NCI-H1436 treated with DMSO at 0.1 percent for 48 hours (cell line): ENCODE measurements at places on chromosomes 7 and 10.

DNA sequence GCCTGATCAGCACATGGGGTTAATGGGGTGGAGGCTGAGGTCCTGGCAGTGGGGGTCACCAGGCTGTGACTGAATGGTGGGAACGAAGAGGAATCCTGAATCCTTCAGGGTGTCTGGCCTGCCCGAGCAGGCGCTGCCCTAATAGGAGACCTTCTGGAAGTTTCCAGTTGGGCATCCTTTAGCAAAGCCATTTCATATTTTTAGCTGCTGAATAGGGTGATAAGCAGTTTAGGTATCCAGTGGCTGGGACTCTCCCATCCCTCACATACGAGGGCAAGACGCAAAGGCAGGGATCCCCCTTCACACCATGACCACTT, 159.3 kb downstream of the SH3PXD2A start:
- no peak for DNase-seq

GRCh38 chr10:122646511-122647382, 52.9 kb downstream of the C10orf120 start:
- no peak for DNase-seq

DNA sequence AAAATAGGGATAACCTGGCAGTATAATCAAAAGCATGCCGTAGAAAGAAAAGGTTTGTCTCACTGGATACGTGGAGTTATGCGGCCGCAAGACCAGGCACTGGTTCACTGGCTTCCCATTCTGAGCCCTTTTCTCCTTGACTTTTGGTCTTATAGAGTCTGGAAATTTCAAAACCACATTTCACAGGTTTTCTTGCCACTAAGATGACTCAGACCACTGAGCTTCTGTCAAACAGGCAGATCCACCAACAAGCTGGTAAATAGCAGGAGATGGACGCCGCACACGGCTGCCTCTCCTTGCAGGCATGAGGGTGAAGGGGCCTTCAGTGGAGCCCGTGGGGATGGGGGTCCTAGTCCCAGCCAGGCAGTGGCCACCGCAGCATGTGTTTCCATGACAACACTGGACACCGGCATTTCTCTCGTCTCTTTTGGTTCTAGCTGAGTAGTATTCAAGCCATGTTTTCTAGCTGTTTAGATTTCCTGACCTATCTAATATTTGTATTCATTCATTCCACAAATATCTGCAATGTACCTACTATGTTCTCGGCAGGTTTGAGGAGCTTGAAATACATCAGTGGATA, 55.5 kb downstream of the KLF6 start:
- no peak for DNase-seq

- no peak for DNase-seq
These were observed 2.1 kb upstream of the ADD3 start for GRCh38 chr10:110005719-110006118.

DNA sequence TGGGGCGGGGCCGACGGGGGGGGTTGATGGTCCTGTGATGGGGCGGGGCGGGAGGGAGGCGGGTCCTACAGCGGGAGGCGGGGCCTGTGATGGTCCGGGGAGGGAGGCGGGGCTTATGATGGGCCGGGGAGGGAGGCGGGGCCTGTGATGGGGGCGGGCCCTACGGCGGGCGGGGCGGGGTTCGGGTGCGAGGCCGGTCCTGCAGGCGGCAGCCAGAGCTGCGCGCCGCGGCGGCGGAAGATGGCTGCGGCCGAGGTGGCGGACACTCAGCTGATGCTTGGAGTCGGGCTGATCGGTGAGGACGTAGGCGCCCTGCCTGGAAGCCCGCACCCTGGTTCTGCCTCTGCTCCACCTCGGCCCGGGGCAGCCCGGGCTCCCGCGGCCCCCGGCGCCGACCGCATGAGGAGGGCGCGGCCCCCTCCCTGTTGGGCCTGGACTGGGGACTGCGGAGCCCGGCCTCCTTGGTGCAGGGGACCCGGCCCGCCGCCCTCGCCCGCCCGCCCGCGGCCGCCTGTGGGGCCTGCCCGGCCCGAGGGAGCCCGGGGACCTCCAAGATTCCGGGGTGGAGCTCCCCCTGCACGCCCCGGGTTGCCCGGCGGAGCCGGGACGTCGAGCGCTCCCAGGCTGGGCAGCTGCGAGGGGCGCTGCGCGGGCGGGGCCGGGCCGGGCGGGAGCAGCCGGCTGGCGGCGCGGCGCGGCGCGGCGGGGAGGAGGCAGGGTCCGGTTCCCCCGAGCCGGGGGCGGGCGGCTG, at the start of gene DENND10:
Gene DENND10 (plus strand): TSS at position 211 of the 751 bp plus-strand sequence. CDS start 30 bp downstream, at position 241.
- DNase-seq: no peak

- no peak for DNase-seq
These were observed 4.1 kb downstream of the MMS19 start for GRCh38 chr10:97494151-97494550.
